ENCODE measurements at places on chromosomes 2 and 18.
A peak's percentile ranks its signal among the peaks of the same experiment; 100 is the strongest.

- peak; percentile 48 for DNase-seq
These were observed 4.0 kb upstream of the NOP58 start for GRCh38 chr2:202261531-202261930.

- no peak for DNase-seq
These were observed 9.3 kb upstream of the SLC14A2 start for GRCh38 chr18:45606007-45606406.

- no peak for DNase-seq
These were observed 90.2 kb downstream of the DGKD start for GRCh38 chr2:233444501-233444900.

- peak; percentile 35 for DNase-seq
These were observed 118.2 kb upstream of the NOL4 start for GRCh38 chr18:34342960-34343359.

DNA sequence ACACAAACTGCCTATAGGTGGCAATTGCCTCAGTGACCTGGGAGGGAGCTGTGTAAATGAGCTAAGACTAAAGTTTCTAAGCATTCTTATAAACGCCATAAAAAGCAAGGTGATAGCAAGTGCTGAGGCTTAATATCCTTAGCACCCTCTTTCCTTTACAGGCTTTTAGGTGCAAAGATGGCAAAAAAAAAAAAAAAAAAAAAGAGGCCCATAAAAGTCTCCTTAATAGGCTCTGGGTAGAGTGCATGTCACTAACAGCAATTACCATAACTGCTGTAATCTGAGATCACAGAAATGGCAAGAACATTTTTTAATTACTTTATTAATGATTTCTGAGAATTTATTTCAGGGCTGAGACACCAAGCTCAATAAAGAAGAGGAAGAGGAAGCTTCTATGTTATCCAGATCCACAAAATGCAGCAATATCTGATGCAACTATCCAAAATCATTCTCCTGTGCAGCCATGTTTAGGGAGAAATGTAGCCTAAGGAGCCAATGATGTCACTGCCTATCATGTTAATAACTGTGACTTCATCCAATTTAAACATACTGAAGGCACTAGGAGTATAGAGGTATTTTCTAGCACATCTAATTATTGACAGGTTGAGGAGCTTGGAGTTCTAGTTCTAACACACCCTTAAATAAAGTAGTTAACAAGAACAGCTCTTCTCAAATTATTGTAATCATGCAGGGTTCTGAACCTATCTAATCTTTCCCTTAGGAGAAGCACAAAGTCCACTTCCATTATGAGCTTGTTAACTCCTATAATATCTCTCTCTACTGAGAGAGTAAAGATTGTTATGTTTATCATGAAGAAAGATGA lies 804.3 kb upstream of the ACVR2A start:
- DNase-seq = no peak

DNA sequence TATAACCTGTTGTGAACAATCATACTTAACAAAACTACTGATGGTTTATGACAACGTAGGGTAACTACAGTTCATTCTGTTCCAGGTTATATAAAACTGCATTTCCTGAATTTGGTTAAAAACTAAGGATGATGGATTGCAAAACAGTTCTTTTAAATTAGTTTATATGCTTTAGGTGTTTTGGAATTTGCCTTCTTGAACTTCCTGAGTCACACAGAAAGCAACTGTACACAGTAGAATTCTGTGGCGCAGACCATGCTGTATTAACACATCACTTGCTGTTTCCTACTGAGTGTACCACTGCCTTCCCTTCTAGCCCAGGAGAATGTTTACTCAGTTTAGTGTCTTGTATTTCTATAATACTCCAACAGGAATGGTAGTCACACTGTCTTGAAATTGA lies 19.4 kb downstream of the ITGB1BP1 start:
- DNase-seq = peak; percentile 91

DNA sequence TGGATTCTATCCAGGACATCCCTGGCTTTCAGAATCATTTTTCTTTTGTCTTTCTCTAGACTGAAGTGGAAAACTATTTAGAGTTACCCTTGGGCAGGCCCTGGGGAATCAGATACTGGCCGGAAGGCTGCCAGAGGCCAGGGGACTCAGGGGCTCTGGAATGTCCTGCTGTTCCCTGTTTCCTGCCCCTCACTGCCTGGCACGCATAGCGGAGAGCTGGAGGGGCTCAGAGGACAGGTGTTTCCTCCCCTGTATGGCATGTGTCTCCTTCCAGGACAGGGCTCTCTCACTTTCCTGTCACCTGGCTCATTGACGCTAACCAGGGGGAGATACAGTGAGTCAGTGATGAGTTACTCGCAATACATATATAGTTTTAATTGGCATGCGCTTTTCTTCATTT lies 38.8 kb downstream of the DYSF start:
- no peak for DNase-seq

DNA sequence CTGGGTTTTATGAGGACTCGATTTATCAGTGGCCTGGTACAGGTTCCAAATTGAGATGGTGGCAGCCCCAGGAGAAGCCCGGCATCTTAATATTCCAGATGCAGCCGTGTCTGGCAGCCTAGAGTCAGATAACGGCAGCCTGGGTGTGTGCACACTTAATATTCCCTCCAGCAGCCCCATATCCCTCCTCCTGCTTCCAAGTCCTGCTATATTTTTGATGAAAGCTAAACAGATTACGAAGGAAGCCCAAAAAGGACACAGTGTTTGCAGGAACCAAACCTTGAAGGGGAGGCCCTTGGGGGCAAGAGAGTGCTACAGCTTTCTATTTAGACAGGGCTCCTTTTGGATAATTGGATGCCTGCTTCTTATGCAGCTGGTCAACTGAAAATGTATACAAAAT lies 25.1 kb upstream of the ALK start:
- DNase-seq = no peak

DNA sequence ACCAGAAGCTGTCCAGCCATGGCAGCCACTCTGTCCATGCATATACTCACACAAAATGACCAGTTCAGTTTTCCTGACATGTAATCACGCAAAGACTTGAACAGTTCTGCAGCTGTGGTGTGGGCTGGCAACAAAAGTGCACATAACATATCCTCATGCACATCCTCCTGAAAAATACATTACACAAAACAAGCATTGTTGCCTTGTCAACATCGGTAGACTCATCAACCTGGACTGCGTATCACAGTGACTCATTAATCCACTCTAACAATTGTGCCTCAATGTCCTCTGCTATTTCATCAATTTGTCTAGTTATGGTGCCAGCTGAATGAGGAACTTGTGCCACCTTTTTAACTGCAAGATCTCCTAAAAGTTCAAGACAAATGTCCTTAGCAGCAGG lies 19.5 kb downstream of the RBKS start:
- DNase-seq = no peak

GRCh38 chr2:201194097-201194496 lies 11.2 kb downstream of the CASP10 start:
- DNase-seq = no peak

- no peak for DNase-seq
These were observed 75.6 kb upstream of the ID2 start for GRCh38 chr2:8606226-8606625.

- no peak for DNase-seq
These were observed 13.9 kb upstream of the MLPH start for GRCh38 chr2:237472909-237473877.

DNA sequence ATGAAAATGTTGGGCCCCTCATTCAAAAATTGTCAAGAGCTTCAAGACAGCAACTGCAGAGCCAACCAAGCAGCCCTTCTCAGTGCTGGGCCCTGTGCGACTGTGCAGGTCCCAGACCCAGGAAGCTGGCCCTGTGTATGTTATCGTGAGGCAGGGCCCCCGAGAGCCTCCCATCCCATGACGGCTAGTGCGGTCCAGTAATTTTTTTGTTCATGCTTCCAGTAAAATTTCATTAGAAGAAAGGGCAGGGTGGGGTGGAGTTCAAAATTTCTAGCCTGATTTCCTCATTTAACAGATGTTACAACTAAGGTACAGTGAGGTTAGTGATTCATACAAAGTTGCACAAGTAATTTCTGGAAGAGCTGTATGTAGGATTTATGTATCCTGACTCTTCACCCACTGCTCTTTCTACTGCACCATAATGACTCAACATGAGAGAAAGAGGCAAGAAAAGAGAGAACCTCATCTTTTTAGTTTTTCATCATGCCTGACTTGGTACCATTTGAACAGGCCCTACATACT lies 105.5 kb downstream of the ZEB2 start:
- peak; percentile 98 for DNase-seq

- DNase-seq = no peak
These were observed 562.9 kb downstream of the PIK3C3 start for GRCh38 chr18:42517896-42518295.

GRCh38 chr2:20604401-20604911 lies 46.4 kb downstream of the HS1BP3 start:
- no peak for DNase-seq

GRCh38 chr2:144409241-144409640 lies 110.7 kb downstream of the ZEB2 start:
- peak; percentile 20 for DNase-seq

DNA sequence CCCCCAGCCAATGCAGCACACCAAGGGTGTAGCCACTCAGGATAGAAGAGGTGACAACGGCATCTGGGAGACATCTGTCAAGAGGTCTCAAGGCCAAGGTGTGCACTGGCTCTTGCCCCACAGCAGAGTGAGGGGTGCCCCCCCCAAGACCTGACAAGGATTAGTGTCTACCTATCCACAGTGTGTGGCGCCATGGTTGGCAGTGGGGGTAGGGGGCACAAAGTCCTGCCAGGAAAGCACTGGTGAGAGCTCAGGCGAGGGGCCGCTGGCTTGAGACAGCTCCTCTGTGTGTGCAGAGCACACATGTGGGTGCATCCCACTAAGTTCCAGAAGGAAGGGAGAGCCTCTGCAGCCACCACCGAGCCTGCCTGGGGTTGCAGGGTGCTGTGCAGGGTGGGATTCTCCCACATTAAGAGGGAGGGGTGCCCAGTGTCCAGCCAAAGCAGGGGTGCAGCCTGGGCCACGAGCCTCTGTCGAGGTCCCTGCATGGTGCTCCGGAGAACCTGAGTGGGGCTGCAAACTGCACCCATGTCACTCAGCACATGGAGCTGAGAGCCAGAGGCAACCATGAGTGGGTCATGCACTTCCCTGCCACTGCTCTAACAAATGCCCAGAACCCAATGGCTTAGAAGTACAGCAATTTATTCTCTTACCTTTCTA lies 311.2 kb upstream of the HDAC4 start:
- no peak for DNase-seq

GRCh38 chr2:18925296-18925695 lies 335.9 kb upstream of the NT5C1B start:
- DNase-seq = peak; percentile 96

DNA sequence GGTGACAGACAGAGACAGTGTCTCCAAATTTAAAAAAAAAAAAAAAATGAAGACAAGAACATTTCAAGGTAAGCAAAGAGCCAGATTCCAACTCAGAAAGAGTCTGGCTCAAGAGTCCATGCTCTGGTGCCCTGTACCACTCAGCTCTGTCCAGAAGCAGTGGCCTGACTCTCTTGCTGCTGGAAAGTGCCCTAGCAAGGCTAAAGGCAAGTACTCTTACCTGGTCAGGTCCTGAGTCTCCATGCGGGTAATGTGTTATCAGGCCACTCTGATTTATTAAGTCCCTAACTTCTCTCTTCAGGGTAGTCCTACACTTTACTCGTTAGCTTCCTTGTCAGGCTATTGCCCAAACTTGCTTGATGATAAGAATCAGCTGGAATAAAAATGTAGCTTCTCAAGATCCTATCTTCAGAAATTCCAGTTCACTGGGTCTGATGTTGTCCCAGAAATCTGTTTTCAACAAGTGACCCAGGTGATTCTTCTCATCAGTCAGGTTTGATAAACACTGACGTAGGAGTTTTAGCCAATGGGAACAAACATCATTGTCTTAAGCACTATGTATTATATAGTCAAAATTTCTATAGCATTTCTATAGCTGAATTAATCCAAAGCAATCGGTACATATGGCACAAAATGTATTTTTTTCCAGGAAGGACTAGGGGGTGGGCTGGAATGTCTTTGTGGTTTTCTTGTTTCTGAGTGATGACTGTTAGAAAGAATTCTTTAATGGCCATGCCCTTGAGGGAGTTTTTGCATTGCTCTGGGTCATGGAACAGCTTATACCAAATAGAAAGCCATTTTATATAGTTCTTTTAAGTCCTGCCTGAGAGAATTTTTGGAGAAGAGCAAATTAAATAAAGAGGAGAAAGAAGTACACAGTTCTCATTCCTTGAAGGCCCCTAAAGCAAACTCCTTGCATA lies 139.9 kb upstream of the DNMT3A start:
- DNase-seq = peak; percentile 64

- no peak for DNase-seq
These were observed 227.6 kb downstream of the SLC8A1 start for GRCh38 chr2:40224318-40224717.

GRCh38 chr2:134689315-134689714 lies 29.5 kb downstream of the TMEM163 start:
- no peak for DNase-seq

DNA sequence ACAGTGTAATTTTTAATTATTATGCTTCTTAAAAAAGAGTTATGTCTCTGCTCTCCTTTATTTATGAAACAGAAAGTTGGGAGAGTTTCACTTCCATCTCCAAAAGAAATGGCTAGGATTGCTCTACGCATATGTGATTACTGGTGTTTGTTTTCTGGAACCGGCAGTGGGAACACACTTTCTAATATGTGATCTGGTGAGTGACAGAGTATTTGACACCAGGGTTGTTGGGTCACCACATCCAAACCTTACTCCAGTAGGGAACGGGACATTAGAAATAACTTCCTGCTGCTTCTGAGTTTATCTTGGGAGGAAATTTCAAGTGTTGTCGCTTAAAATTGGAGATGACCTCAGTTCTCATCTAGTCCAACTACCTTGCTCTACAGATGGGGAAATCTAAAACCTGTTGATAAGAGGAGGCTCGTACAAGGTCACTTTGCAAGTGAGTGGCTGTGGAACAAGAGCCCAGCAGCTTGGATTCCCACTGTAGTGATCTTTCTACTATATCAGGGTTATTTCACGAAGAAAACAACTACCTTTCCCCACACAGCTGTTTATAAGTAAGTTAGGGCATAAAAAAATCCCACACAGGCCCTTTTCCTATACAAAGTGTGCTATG lies 108.5 kb downstream of the TTC32 start:
- DNase-seq = no peak

- peak; percentile 48 for DNase-seq
These were observed 99.9 kb upstream of the SLC38A11 start for GRCh38 chr2:165055082-165055851.

- DNase-seq = no peak
These were observed 152.4 kb downstream of the DYSF start for GRCh38 chr2:71605781-71606241.

- no peak for DNase-seq
These were observed 739.7 kb downstream of the ERBB4 start for GRCh38 chr2:211798868-211799267.

DNA sequence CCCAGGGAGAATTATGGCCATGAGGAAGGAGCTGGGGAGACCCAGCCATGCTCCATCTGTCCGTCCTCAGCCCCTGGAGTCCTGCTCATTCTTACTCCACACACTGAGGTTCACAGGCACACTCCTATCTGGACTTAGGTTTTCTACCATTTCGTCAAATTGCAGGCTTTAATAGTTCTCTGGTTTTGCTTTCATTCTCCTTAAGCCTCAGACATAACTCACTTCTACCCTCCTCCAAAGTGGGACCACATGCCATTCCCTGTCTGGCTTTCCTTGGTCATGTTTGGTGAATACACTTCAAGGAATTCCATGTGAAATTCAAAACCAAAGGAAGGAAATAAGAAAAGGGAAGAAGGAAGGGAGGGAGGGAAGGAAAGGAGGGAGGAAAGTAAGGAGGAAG lies 115.7 kb downstream of the CMPK2 start:
- no peak for DNase-seq

Data from iris pigment epithelial cell (primary cell).